ENCODE measurements at places on chromosomes 7 and 10. TPM values are rescaled to one million over a fixed set of nuclear protein-coding genes. Genes with fewer than 3 reads are reported as not detected.

Gene GET4
- total RNA-seq, result 45.4 TPM

Gene ADGRA1
- not detected for total RNA-seq

Gene CTAGE6
- total RNA-seq, result 2.0 TPM

Gene SHH
- 14.7 TPM for total RNA-seq

Gene ACHE
- total RNA-seq, result not detected

Gene DGKI
- 0.21 TPM for total RNA-seq

Gene COL1A2
- total RNA-seq, result 362 TPM

Gene TFPI2
- 4.0 TPM for total RNA-seq

Gene FOXP2
- total RNA-seq, result 16.4 TPM

GRCh38 chr7:94444813-94445212 lies 50.1 kb downstream of the COL1A2 start:
- no peak for DNase-seq
- peaks cover 14% of the 10 kb centered on the region for H3K4me1 ChIP-seq
- H3K27ac ChIP-seq, result no peak overlapping the region
- H3K4me3 ChIP-seq, result no peak overlapping the region
- H3K36me3 ChIP-seq, result no peaks in the 10 kb centered on the region

DNA sequence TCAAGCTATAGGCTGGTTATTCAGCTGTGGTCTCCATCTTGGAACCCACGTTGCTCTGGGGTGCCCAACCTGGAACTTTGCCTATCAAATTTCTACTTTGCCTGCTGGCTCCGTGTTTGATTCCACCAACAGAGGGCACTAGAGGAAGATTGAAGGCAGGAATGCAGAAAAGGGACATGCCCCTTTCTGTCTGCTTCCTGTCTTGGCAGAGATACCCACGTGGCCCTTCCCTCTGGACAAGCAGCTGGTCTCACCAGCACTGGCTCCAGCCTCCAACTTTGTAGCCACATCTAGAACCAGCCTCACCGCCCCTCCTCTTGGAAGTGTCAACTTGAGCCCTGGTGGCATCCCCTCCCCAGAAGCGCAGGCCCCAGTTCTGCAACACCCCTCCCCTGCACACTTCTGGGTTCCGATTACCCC lies 52.1 kb upstream of the ZNF438 start:
- peak; percentile 46 for DNase-seq
- H3K4me3 ChIP-seq, result no peak overlapping the region
- H3K27ac ChIP-seq, result no peak overlapping the region
- H3K4me1 ChIP-seq, result no peaks in the 10 kb centered on the region
- no peaks in the 10 kb centered on the region for H3K36me3 ChIP-seq
- H3K27me3 ChIP-seq, result no peaks in the 10 kb centered on the region

DNA sequence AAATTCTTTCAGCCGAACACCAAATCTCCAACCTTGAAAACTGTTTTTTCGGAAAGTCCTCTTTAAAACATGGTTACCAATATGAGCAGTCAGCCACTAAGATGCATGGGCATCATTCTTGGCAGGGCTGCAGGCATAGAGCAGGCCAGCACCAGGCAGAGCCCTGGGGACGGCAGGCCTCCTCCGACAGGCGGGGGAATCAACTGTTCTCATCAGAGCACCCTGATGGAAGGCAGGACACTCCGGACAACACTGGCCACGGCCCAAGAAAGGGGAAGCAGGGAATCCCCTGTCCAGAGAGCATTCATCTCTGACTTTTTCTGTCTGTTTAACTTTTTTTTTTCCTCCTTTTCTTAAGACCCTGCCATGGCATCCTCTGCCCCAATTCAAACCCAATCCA lies 1.4 kb upstream of the NOS3 start:
- no peak overlapping the region for H3K27ac ChIP-seq
- H3K4me1 ChIP-seq, result no peaks in the 10 kb centered on the region
- H3K4me3 ChIP-seq, result no peak overlapping the region
- H3K27me3 ChIP-seq, result peaks cover 41% of the 10 kb centered on the region
- no peaks in the 10 kb centered on the region for H3K36me3 ChIP-seq
- DNase-seq, result no peak

- no peaks in the 10 kb centered on the region for H3K36me3 ChIP-seq
- no peak overlapping the region for H3K27ac ChIP-seq
- H3K27me3 ChIP-seq, result no peaks in the 10 kb centered on the region
- H3K4me3 ChIP-seq, result no peak overlapping the region
These were observed 190.6 kb upstream of the AKR1E2 start for GRCh38 chr10:4635388-4635787.

GRCh38 chr7:129514683-129515082 lies 12.4 kb downstream of the SMKR1 start:
- DNase-seq, result no peak
- no peak overlapping the region for H3K27ac ChIP-seq
- no peaks in the 10 kb centered on the region for H3K27me3 ChIP-seq
- H3K4me1 ChIP-seq, result no peaks in the 10 kb centered on the region

- H3K27me3 ChIP-seq, result no peaks in the 10 kb centered on the region
- no peak overlapping the region for H3K4me3 ChIP-seq
- H3K27ac ChIP-seq, result no peak overlapping the region
- H3K36me3 ChIP-seq, result peaks cover 3% of the 10 kb centered on the region
- no peak for DNase-seq
- peaks cover 29% of the 10 kb centered on the region for H3K4me1 ChIP-seq
These were observed 113.9 kb downstream of the CYTH3 start for GRCh38 chr7:6158424-6159096.

DNA sequence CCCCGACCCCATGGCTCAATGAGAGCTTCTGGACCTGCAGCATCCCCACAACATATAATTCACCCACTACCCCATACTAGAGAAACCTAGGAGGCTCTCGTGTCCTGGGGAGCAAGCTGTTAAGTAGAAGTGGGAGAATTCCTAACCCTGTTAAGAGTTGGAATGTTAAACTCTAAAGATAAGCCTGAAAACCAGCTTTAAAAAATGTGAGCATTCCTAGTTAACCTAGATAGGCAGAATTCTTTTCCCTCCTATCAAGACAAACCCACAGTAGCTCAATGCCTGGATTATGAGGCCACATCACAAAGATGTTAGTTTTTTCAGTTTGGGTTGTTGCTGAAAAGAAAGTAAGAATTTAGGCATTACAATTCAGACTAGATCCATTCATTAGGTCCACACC lies 42.9 kb downstream of the GRM8 start:
- no peaks in the 10 kb centered on the region for H3K27me3 ChIP-seq
- H3K36me3 ChIP-seq, result no peaks in the 10 kb centered on the region
- no peak overlapping the region for H3K4me3 ChIP-seq
- H3K4me1 ChIP-seq, result no peaks in the 10 kb centered on the region
- DNase-seq, result no peak

- no peaks in the 10 kb centered on the region for H3K36me3 ChIP-seq
- no peak overlapping the region for H3K27ac ChIP-seq
- no peaks in the 10 kb centered on the region for H3K27me3 ChIP-seq
- no peak overlapping the region for H3K4me3 ChIP-seq
- DNase-seq, result no peak
These were observed 880.1 kb downstream of the DNAJB9 start for GRCh38 chr7:109449760-109450159.

DNA sequence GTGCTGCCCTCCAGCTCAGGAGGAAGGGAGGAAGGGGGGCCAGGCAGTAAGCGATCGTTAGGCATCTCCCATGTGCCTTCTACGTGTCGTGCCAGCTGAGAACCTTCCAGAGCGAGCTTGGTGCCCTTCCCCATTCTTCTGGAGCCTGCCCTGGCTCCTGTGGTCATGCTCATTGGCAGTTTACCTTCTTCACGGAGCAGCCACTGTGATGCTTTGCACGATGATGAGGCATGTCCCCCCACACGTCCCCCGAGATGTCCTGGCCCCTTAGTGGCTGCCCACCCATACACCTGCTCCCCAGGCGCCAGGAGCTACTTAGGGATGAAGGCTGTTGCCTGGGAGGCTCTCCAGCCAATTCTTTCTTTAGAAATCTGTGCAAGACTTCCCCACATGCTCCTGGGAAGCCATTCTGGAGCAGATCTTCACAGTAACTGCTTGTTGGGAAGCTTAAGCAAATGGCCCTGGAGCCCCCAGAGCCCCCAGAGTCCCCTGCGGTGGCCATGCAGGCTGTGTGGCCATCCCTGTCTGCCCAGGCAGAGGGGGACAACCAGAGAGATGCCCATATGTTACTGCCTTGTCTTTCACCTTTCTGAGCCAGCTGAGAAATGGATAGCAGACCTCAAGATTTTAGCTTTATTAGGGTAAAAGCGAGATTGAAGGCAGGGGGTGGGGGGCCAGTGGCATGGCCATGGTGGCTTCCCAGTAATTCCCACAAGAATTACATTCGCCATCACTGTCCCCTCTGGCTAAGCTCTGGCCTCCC lies 199.0 kb downstream of the EBF3 start:
- no peaks in the 10 kb centered on the region for H3K36me3 ChIP-seq
- no peak overlapping the region for H3K27ac ChIP-seq
- H3K4me1 ChIP-seq, result no peaks in the 10 kb centered on the region
- DNase-seq, result no peak
- H3K27me3 ChIP-seq, result no peaks in the 10 kb centered on the region

DNA sequence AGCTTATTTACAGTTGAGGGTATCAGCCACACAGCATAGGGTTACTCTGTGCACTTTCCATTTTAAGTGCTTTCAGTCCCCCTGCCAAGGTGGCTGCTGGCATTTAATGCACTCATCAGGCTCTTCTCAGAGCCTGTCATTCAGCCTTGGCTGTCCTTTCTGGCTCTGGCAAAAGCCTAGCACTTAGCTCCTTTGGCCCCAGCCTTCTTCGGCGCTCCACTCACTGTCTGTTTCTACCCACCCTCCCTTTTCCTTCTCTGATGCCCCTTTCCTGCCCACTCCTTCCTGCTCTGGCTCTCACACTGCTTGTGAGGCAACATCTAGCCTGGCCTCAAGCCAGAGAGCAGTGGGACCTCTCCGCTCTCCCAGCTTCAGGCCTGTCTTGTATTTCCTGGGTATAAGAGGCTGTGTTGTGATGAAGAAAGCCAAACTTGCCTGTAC lies 60.2 kb downstream of the WIPF3 start:
- no peak overlapping the region for H3K27ac ChIP-seq
- DNase-seq, result peak; percentile 22
- no peak overlapping the region for H3K4me3 ChIP-seq
- H3K27me3 ChIP-seq, result no peaks in the 10 kb centered on the region

DNA sequence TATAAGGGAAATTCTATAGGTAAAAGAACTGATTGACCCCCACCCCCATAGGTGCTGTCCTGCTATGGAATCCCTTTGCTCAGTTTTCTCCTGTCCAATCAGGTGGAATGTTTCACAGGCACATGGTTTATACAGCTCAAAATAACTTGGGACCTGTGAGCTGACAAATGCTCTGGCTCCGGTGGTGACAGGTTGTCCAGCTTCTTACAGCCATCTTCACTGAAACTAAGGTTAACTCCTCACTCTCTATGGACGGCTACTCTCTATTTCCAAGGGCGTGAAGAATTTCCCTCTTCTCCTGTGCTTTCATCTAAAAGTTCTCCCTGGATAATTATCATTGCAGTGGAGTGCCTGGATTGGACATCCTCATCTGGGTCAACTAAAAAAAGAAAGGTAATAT lies at the start of gene MYPN:
TSS of gene MYPN (plus strand) at position 158 of the 400 bp plus-strand sequence. CDS start 11,951 bp downstream, outside the sequence.
- no peak within 1 kb of the TSS for H3K27ac ChIP-seq
- H3K27me3 ChIP-seq, result no peaks in the 10 kb centered on the region
- no peak within 1 kb of the TSS for H3K4me3 ChIP-seq
- no peaks in the 10 kb centered on the region for H3K36me3 ChIP-seq
- H3K4me1 ChIP-seq, result no peaks in the 10 kb centered on the region

DNA sequence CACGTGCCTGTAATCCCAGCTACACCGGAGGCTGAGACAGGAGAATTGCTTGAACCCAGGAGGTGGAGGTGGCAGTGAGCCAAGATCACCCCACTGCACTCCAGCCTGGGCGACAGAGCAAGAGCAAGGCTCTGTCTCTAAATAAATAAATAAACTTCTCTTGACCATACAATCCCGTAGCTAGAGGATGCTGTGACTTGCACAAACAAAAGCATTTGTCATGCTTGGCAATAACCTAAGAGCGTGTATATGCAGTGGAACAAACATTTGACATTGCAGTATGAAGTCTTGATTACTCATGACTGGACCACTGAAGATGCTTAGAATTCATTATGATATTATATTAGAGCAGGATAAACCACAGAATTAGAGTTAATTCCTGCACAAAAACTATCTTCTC lies 1.4 kb upstream of the C7orf57 start:
- H3K4me3 ChIP-seq, result no peak overlapping the region
- peaks cover 9% of the 10 kb centered on the region for H3K4me1 ChIP-seq
- peaks cover 10% of the 10 kb centered on the region for H3K27me3 ChIP-seq

DNA sequence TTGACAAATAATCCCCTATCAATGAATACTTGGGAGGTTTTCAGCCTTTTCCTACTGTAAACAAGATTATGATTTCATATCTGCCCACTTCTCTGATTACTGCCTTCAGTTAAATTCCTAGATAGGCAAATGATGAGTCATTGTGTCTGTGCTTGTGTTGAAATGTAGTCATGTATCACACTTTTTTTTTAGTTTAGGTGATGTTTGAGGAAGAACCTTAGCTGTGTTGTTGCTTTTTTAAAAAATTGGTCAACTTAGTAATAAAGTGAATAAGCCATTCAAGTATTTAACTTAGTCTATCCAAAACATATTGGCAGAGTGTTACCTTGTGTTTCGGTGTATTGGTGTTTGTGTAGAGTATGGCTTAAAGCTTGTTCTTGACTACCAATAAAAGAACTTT lies 60.0 kb downstream of the WAC start:
- peaks cover 3% of the 10 kb centered on the region for H3K36me3 ChIP-seq
- no peak for DNase-seq
- no peak overlapping the region for H3K4me3 ChIP-seq
- no peaks in the 10 kb centered on the region for H3K27me3 ChIP-seq

GRCh38 chr7:1520539-1521234 lies 9.8 kb upstream of the MAFK start:
- no peaks in the 10 kb centered on the region for H3K36me3 ChIP-seq
- H3K4me3 ChIP-seq, result no peak overlapping the region
- no peaks in the 10 kb centered on the region for H3K4me1 ChIP-seq
- no peaks in the 10 kb centered on the region for H3K27me3 ChIP-seq

- no peaks in the 10 kb centered on the region for H3K27me3 ChIP-seq
- H3K4me3 ChIP-seq, result no peak overlapping the region
These were observed 81.7 kb downstream of the NRP1 start for GRCh38 chr10:33252794-33253203.

DNA sequence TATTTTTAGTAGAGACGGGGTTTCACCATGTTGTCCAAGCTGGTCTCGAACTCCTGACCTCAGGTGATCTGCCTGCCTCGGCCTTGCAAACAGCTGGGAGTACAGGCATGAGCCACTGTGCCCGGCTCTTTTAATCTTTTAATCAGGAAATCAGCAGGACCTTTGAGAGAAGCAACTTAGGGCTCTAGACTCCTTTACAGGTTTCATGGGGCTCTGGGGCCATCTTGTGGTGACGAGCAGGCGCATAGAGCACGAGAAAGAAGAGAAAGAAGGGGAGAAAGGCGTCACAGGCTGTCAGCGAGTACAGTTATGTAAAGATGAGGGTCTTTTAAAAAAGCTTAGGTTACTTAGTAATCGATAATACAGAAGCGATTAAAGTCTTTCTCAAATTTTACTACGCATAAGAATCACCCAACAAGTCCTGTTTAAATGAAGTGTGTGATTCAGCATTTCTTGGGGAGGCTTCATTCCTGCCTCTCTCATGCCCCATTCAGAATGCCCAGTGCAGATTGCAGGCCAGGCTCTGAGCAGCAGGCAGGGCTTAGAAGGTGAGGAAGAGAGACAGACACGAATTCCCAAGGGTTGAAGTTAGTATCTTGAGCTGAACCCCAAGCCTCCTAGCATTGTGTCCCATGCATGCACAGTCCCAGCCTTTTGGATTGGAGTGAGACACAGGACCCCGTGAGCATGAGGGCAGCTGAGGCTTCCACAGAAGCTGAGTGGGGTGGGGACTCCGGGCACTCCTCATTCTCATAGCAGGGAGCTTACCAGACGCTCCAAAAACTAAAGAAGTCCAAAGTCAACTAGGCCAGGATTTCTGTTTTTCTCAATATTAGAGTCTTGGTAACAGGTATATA lies 23.6 kb upstream of the PFKP start:
- H3K4me1 ChIP-seq, result peaks cover 10% of the 10 kb centered on the region
- no peaks in the 10 kb centered on the region for H3K27me3 ChIP-seq
- H3K27ac ChIP-seq, result no peak overlapping the region
- H3K4me3 ChIP-seq, result no peak overlapping the region
- no peaks in the 10 kb centered on the region for H3K36me3 ChIP-seq
